ENCODE measurements at places on chromosomes 2 and 18. TPM values are rescaled to one million over a fixed set of nuclear protein-coding genes. Genes with fewer than 3 reads are reported as not detected.
A peak's percentile ranks its signal among the peaks of the same experiment; 100 is the strongest.

The DNAJC5G gene
- total RNA-seq, result not detected

The SCTR gene
- total RNA-seq, result not detected

The IL36RN gene
- not detected for total RNA-seq

The LRRTM1 gene
- total RNA-seq, result not detected

The LAMA3 gene
- 1.4 TPM for total RNA-seq

The AKAIN1 gene
- total RNA-seq, result not detected

The SCN1A gene
- total RNA-seq, result not detected

The STARD6 gene
- 0.11 TPM for total RNA-seq

The CRYGD gene
- not detected for total RNA-seq

The ETAA1 gene
- 9.8 TPM for total RNA-seq

The SLC1A4 gene
- 13.3 TPM for total RNA-seq

The RESP18 gene
- not detected for total RNA-seq

The KLHL41 gene
- total RNA-seq, result 0.51 TPM

The RAPGEF4 gene
- 0.24 TPM for total RNA-seq

GRCh38 chr2:219350710-219351221 is 18.2 kb upstream of the RESP18 start:
- DNase-seq, result peak; percentile 15

DNA sequence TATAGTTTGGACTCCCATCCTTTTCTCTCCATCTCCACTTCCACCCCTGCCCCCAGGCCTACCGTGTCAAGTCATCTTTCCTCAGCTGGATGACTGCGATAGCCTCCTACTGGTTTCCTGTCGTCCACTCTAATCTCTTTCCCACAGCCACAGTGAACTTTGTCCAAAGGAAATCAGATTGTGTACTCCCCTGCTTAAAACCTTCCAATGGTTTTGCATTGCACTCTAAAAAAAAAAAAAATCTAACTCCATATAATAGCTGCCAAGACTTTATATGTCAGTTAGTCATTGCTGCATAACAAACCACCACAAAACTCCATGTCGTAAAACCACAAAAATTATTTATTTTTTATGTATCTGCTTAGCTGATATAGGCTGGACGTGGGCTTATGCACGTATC is 160.2 kb upstream of the CCDC68 start:
- DNase-seq, result peak; percentile 8

DNA sequence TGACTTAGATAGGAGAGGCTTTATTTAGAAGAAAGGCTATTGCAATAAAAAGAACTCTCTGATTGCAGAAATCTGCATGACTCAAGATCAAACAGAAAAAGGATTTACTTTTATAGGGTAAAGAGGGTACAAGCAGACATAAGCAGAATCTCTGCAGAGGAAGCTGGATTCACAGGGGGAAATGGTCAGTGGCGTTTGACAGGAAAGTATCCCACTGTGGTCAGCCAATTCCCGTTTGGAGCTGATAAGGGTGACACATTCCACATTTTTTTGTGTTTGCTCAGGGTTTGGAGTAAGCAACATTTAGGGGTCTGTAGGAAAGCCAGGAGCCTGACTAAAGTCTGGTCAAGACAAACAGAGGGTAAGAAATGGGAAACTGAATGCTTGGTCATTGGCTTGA is 23.9 kb upstream of the SCYGR5 start:
- no peak for DNase-seq

GRCh38 chr18:25825979-25826776 is 264.2 kb downstream of the SS18 start:
- DNase-seq, result no peak

- no peak for DNase-seq
Observed at GRCh38 chr2:23021311-23022120, 363.5 kb upstream of the KLHL29 start.

GRCh38 chr2:113206251-113206650 is 32.5 kb downstream of the PSD4 start:
- DNase-seq, result no peak

DNA sequence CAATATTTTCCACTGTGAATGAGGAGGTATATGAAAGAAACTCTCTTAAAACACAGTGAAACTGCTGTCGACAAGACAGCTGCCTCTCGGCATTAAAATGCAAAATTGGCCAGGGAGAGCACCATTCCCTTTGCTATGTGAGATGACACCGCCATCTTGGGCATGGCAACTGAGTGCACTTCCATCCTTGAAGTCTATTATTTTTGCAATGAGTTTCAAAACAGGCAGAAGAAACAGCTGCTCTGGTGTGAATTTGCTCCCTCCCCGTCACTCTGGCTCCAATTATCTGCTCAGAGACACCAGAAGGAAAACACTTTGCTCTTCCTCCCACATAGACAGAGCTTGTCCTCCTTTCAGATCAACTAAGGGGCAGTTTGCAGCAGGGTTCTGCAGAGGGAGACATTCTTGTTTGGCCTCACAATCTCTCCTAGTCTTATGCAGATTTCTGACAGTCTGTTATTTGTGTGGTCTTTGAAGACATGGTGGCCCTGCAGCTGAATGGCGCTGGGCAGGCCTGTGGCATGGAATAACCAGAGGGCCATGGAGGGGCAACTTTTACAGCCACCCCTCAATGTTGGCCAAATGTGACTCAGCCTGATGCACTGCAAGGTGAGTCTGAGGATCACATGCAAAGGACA is 48.6 kb upstream of the SEC11C start:
- DNase-seq, result no peak

GRCh38 chr2:170696948-170697347 is 18.2 kb upstream of the SP5 start:
- no peak for DNase-seq

DNA sequence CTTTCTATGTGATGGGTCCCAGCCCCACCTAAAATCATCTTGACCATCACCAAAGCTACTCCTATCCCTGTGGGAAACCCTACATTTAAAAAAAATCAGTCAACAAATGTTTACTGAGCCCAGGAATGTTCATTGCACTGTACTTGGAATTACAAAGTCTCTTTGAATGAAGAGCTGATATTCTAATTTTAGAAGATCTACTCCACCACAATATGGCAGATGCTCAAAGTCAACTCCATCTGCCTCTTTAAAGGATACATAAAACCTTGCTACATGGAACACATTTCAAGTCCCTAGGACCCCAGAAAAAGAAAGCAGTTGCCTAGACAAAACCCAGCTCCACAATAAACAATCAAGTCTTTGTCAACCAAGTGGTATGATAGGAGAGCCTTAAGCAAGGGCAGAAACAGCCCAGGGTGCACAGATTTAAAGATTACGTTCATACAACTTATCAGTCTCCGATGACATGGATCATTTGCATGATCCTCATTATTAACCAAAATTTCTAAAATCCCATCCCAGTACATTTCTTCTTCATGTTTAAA is 234.3 kb upstream of the ACVR2A start:
- DNase-seq, result no peak

GRCh38 chr2:25362049-25362433 is 20.3 kb upstream of the DNMT3A start:
- peak; percentile 90 for DNase-seq

GRCh38 chr18:59631583-59632181 is 65.5 kb downstream of the CCBE1 start:
- peak; percentile 22 for DNase-seq

GRCh38 chr2:233233618-233234230 is 17.7 kb upstream of the ATG16L1 start:
- no peak for DNase-seq

GRCh38 chr2:11663427-11663826 is 6.6 kb downstream of the NTSR2 start:
- DNase-seq, result no peak

DNA sequence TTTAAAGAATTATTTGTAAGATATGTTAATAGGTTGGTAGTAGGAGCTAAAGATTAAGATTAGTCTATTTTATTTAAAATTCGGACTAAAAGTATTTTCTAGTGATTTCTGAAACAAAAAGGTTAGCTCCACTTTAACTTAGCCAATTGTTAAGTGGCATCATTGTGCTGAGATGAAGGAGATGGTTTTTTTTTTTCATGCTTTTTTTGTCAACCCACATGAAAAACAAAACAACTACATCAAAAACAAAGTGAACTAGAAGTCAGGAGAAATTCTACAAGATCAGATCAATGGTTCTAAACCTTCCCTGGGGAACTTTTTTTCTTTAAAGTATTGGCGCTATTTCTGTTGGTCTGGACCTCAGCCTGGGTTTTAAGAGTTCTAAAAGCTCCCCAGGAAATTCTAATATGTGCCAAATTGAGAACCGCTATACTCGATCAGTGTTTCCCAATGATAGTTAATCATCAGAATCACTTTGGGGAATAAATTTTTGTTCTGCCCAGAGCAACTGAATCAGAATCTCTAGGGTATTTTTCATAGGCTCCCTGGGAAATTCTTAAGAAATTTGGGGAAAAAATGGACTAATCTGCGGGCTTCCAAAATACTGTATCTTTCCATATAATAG is 2.3 kb downstream of the ZC3H6 start:
- DNase-seq, result no peak

DNA sequence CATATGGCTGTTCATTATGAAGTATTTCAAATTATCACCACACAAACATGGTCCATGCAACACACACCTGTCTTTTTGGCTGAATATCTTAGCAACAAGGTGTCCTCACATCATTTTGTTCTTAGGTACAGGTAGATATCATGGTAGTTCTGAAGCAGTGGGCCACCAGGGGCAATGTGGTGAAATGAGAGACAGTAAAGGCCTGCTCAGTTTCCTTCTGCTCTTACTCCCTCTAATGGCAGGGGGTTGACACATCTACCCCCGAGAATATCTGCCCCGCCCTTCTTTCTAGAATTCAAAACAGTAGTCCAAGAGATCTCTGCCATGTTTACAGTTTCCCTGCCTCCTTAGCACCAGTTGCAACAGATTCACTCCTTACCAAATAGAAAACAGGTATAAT is 147.0 kb upstream of the KLHL14 start:
- DNase-seq, result peak; percentile 56

- DNase-seq, result peak; percentile 79
Observed at GRCh38 chr2:215921895-215922294, 91.5 kb downstream of the MREG start.

DNA sequence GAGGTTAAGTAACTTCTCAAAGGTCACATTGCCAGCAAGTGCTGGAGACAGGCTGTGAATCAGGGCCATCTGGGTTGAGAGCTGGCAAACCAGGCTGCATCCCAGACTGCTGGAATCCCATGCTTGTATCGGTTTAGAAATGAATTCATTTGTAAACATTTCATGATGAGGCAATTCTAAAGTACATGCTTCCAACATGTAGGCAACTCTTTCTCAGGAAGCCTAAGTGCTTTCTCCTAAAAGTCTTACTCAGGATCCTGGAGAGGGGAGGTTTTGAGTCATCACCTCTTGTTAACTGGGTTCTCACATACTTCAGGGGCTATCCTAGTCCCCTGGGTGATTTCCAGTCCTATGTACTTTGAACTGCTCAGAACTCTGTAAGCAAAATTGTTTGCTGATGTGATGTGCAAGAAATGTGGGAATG is 416.5 kb downstream of the MEIS1 start:
- DNase-seq, result peak; percentile 14

GRCh38 chr2:131641414-131642206 is 113.9 kb downstream of the CCDC74A start:
- peak; percentile 40 for DNase-seq

- no peak for DNase-seq
Observed at GRCh38 chr2:36379710-36380448, 24.3 kb downstream of the CRIM1 start.

GRCh38 chr2:106582148-106583143 is 95.3 kb downstream of the CD8B2 start:
- peak; percentile 81 for DNase-seq

DNA sequence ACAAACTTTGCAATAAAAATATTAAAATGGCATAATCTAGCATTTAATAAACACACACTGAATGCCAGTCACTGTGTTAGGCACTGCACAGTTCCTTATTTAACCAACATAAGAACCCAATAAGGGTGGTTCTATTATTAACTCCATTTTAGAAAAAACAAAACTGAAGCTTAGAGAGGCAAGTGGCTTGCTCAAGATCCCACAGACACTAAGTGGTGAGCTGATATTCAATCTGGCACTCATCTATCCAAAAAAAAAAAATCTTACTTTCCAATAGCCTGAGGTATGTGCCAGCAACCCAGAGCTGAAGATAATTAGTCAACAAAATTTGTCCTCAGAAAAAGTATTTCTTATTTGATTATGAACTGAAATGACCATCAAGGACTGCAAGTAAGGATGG is 799 bp downstream of the CYTIP start:
- DNase-seq, result no peak

- peak; percentile 86 for DNase-seq
Observed at GRCh38 chr2:43343573-43344304, 117.3 kb upstream of the ZFP36L2 start.

GRCh38 chr18:60193780-60194179 is 178.8 kb downstream of the MC4R start:
- no peak for DNase-seq

DNA sequence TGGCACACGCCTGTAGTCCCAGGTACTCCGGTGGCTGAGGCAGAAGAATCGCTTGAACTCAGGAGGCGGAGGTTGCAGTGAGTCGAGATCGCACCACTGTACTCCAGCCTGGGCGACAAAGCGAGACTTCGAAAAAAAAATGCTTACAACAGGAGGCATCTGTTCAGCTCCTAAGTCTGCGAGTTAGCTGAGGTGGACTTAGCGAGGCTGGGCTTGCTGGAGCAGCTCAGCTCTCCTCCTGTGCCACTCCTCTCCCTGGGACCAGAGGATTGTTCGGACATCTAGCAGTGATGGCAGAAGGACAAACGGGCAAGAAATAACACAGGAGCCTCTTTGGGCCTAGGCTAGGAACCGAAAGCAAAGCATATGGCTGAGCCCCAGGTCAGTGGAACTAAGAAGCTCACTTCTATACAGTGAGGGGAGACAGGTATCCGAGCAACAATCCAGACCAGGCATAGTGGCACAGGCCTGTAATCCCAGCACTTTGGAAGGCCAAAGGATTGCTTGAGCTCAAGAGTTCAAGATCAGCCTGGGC is 260.1 kb downstream of the GLI2 start:
- DNase-seq, result no peak

GRCh38 chr18:36533446-36534153 is 236.1 kb downstream of the FHOD3 start:
- DNase-seq, result no peak

GRCh38 chr2:64067326-64067725 is 48.1 kb upstream of the VPS54 start:
- DNase-seq, result no peak

- no peak for DNase-seq
Observed at GRCh38 chr2:143623909-143624260, 494.7 kb downstream of the ARHGAP15 start.

- peak; percentile 63 for DNase-seq
Observed at GRCh38 chr18:51211552-51211951, 14.1 kb upstream of the MEX3C start.

GRCh38 chr2:176169181-176169580 is 12.1 kb downstream of the HOXD3 start:
- DNase-seq, result no peak

DNA sequence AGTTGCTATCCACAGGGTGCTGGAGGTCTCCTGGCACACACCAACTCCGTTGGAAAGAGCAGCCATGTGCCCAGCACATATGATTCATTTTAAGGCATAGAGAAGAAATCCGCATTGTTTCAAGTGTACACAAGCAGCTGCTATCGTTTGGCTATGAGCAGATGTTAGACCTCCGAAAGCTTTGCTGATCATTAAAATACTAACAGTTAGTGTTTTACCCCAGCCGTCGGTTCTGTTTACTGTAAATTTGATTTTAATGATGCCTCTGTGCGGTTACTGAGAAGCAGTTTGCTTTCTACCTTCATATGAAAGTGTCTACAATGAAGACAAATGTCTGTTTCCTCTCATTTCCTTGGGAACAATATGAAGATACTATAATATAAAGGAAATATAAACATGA is 154.9 kb downstream of the PTGR3 start:
- no peak for DNase-seq

- no peak for DNase-seq
Observed at GRCh38 chr2:12419803-12420202, 296.9 kb upstream of the TRIB2 start.

- no peak for DNase-seq
Observed at GRCh38 chr2:69753659-69754363, 11.9 kb downstream of the ANXA4 start.

All from Daoy (cell line).